ENCODE measurements at places on chromosomes 6 and 20. TPM values are rescaled to one million over a fixed set of nuclear protein-coding genes. Genes with fewer than 3 reads are reported as not detected.

- no peak for DNase-seq
Measured at GRCh38 chr20:20229595-20229994, 138.3 kb upstream of the INSM1 start.

GRCh38 chr20:48490961-48491831 lies 336.6 kb downstream of the PREX1 start:
- no peak for DNase-seq

- DNase-seq: no peak
Measured at GRCh38 chr6:22132656-22133055, 164.2 kb downstream of the PRL start.

The BPIFB1 gene
- total RNA-seq: not detected

The ADGB gene
- 0.26 TPM for total RNA-seq

The OR2J3 gene
- total RNA-seq: not detected
